ENCODE measurements at places on chromosomes 16 and 17.

- H3K4me3 ChIP-seq, result no peak overlapping the region
- no peaks in the 10 kb centered on the region for H3K4me1 ChIP-seq
- no peaks in the 10 kb centered on the region for H3K27me3 ChIP-seq
Measured at GRCh38 chr17:70013911-70014310, 61.1 kb upstream of the KCNJ16 start.

DNA sequence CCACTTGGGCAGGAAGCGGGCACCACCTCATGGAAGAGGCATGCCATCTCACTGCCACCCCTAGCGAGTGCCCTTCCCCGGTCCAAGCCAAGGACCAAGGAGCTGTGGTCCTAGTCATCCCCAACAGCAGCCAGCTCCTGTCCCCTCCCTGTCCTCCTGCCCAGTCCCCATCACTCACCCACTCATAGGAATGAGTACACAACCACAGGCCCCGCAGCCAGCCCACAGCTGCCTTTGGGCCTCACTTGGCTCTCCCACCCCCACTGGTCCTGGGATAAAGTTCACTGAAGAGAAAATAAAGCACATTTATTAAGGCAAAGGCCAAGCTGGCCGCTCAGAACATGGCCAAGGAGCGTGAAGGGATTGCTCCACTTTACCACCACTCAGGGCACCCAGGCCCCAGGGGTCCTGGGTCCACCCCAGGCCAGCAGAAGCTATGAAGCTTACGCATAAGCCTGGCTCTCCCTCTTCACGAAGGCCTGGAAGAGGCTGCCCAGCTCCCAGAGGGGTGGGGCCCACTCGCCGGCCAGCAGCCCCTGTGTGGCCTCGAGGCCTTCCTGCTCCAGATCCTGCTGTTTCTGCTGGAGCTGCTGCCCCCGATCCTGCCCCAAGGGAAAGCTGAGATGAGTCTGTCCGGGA lies 3.6 kb downstream of the SCRN2 start:
- H3K27ac ChIP-seq, result no peak overlapping the region
- peaks cover 17% of the 10 kb centered on the region for H3K4me1 ChIP-seq
- DNase-seq, result no peak
- no peaks in the 10 kb centered on the region for H3K36me3 ChIP-seq

DNA sequence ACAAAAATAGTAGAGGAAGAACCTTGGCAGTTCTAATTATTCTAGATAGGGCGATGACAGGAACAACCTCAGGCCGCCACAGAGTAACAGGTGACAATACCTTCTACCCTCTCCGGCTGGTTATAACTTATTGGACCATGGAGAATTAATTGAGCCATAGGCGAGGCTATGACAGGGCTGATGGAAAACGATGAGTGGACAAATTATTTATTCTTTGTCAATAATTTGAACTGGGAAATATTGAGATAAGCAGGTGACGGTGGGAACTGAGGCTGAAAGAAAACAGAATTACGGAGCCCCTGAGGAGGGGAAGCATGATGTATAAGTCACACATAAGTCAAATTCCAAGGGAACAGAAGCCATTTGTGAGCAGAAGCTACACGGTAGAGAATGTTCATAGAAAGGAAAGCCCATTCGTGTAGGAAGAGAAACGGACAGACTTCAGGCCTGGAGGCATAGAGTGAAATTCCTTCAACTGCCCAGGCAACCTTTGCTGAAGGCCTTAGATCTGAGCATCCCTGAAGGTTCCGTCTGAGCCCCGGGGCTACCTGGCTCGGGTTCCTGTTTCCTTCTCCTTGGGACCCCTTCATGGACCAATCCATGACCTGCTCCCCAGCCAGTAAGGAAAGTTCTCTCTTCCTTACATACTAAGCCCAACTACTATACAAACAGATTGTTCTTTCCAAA lies 158.1 kb downstream of the MAP2K4 start:
- no peak for DNase-seq
- no peak overlapping the region for H3K27ac ChIP-seq
- no peaks in the 10 kb centered on the region for H3K4me1 ChIP-seq
- H3K27me3 ChIP-seq, result no peaks in the 10 kb centered on the region
- no peaks in the 10 kb centered on the region for H3K36me3 ChIP-seq
- no peak overlapping the region for H3K4me3 ChIP-seq

GRCh38 chr17:846901-847843 lies 65.0 kb downstream of the MRM3 start:
- peak overlapping the region; percentile 25 for H3K4me3 ChIP-seq
- no peaks in the 10 kb centered on the region for H3K36me3 ChIP-seq
- peaks cover 26% of the 10 kb centered on the region for H3K4me1 ChIP-seq
- peaks cover 3% of the 10 kb centered on the region for H3K27me3 ChIP-seq
- peak; percentile 79 for DNase-seq

- H3K36me3 ChIP-seq, result peaks cover 10% of the 10 kb centered on the region
- DNase-seq, result peak; percentile 60
- H3K27me3 ChIP-seq, result no peaks in the 10 kb centered on the region
- peaks cover 35% of the 10 kb centered on the region for H3K4me1 ChIP-seq
- peak overlapping the region; percentile 72 for H3K27ac ChIP-seq
- peak overlapping the region; percentile 72 for H3K4me3 ChIP-seq
Measured at GRCh38 chr17:1644493-1645206, 882 bp downstream of the SCARF1 start.
